ENCODE measurements at places on chromosomes 11 and 22.

DNA sequence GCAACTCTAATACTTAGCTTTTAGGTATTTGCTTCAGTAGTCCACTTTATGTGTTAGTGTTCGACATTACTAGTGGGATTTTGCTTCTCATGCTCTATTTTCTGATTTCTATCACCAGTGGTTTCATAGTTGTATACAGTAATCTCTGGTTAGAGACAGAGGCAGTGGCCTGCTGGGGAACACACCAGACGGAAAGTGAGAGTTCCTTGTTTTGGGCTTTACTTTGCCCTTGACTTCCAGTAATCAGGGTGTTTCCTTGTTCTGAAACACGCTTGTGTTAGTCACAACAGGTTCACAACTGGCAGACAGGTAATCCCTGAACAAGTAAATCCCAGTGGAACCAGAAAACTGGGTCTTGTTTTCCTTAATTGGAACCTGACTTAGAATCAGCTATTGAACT lies 56.0 kb downstream of the PACS1 start:
- DNase-seq = no peak

DNA sequence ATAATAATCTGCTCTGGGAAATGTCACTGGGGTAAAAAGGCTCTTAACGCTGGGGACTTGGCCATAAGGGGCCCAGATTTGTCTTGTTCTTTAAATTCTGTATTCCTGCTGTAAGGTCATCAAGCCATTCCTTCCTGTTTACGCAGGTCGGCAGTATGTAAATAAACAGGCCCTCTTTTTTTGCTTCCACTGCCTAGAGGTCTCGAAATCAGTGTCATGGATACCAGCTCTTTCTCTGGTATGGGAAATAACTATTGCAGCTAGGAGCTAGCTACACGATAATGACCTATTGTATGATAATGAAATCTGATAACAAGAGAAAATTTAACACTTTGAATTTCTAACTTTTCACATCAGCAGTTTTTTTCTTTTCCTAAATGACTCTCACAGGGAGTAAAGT lies 209.2 kb upstream of the NARS2 start:
- no peak for DNase-seq

DNA sequence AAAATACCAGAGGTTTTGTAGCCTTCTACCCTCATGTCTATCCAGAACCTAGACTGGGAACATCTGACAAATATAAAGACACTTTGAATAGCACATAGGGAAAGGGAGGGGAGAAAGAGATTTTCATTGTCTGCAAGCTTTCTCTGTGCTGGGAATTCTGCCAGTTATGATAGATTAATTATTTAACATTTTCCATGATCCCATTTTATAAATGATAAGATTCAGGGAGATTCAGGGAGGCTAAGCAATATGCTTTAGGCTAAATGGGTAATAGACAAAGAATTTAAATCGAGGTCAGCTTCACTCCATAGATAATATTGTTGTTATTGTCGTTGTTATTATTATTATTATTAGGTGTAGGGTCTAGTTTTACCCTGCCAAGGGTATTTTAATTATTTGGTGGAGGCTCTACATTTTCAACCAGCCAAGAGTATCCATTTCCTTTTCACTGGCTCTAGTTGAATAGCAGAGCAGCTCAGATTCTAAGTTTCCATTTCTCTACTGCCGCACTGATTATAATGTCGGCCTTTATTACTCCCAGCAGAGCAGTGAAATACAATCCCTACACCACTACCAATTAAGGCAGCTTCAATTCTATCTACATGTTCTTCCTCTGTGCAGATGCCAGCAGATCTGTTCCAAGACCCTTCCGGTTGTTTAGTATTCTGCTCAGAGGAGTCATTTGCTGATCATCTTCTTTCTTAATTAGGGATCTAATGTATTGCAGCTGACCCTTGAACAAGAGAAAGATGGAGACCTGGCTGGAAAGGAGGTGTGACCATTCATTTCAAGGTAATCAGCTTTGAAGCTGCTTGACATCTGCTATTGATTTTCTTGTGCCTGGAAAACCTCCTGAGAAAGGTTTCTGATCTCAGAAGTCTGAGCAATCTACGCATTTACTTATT lies 23.8 kb upstream of the SYN3 start:
- DNase-seq = no peak

GRCh38 chr11:19467904-19468303 lies 227.2 kb upstream of the E2F8 start:
- DNase-seq = no peak

Measured in brain pericyte (primary cell).